ENCODE measurements at places on chromosomes 1 and 21.
A peak's percentile ranks its signal among the peaks of the same experiment; 100 is the strongest.

- DNase-seq, result no peak
Observed at GRCh38 chr21:31750843-31751242, 18.9 kb upstream of the SCAF4 start.

DNA sequence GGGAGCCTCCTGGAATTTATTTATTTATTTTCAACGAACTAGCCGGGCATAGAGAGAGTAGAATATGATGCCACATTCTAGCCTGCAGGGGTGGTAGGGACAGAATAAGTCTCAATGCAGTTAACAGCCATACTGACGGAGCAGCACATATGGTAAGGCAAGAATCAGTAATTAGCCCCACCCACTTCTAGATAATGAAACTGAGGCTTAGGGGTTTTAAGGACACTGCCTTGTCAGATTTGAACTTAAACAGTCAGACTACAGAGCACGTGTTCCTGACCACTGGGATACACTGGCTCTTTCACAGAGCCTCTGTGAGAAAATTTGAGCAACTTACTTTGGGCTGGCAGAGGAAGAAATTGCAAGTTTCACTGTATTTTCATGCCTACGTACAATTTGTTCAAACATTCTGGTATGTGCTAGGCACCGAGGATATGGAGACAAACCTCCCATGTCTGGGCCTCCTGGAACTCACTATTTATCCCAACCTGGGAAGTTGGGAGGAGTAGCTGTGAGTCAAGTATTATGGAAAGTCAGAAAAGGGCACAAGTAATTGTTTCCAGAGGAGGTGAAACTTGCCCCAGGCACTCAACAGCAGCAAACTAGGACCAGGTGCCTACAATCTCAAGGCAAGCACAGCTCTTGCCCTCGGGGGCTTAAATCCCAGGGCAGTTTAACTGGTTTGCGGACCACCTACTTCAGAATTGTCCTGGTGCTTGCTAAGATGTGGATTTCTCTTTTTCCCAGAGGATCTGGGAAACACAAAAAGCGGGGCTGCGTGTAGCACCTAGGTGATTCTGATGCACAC lies 1.6 kb upstream of the CLIC4 start:
- DNase-seq, result no peak

- no peak for DNase-seq
Observed at GRCh38 chr1:109733236-109733870, 7.5 kb downstream of the GSTM3 start.

GRCh38 chr1:48596046-48596445 lies 124.0 kb upstream of the SPATA6 start:
- no peak for DNase-seq

- DNase-seq, result no peak
Observed at GRCh38 chr1:17274186-17275170, 25.6 kb downstream of the PADI3 start.

DNA sequence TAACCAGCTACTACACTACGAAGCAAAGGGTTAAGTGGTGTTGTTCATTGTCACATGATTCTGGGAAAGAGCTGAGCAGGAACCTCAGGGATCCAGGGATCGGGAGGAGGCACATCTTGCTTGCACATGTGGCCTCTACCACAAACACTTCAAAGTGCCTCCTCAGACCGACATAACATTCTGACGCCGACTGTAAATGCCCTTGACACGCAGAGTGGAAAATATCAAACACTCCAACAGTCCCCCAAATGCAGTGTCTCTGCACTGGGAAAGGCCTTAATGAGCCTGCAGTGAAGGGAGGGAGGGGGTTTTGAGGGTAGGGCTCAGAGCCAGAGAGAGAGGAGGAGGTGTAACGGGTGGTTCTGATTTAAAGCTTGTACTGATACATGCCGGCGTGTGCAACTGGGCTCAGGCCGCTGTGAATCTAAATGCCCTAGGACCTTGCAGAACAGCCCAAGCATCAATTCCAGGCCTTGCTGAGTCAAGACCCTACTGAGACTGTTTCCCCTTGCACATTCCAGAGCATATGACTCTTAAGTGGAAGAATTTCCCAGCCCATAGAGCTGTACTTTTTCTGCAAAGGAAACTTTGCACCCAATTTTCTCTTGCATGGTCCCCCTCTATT lies 163.7 kb downstream of the NTMT2 start:
- DNase-seq, result no peak

- DNase-seq, result peak; percentile 54
Observed at GRCh38 chr1:86948212-86948611, 33.8 kb downstream of the HS2ST1 start.

- DNase-seq, result no peak
Observed at GRCh38 chr1:242525769-242526168, 1.3 kb upstream of the PLD5 start.

DNA sequence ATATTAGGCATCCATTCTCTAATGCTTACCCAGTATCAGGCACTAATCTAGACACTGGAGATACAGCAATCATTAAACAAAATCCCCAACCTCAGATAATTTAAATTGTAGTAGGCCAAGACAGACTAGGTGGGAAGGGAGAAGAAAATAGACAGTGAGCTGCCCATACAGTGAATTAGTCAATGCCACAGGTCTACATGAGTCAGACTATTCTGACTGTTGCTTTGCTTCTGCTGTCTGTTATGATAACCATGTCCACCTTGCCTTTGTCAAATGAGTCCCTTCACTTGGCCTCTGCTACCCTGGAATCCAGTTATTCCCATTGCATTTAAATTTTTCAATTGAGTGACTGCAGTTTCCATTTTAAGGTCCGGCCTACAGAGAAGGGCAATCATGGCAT lies 59.5 kb downstream of the PIK3R3 start:
- no peak for DNase-seq

- no peak for DNase-seq
Observed at GRCh38 chr21:44332383-44332782, 6.8 kb downstream of the CFAP410 start.

DNA sequence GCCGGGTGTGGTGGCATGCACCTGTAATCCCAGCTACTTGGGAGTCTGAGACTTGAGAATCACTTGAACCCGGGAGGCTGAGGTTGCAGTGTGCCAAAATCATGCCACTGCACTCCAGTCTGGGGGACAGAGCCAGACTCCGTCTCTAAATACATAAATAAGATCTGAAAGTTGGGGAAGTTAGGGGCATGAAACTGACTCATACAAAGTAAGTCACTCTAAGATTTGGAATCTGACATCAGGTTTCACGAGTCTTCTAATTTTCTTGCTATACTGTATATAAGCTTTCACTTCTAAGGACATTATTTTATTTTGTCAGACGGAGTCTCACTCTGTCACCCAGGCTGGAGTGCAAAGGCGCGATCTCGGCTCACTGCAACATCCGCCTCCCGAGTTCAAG lies 30.1 kb downstream of the RNF19B start:
- DNase-seq, result no peak

DNA sequence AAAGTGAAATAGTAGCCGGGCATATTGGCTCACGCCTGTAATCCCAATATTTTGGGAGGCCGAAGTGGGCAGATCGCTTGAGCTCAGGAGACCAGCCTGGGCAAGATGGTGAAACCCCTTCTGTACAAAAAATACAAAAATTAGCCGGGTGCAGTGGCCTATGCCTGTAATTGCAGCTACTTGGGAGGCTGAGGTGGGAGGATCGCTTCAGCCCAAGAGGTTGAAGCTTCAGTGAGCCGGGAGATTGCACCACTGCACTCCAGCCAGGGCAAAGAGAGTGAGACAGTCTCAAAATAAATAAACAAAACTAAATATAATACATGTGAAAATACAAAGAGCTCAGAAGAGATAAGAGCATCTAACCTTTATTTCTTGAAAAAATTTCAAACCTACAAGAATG lies 2.3 kb upstream of the MSTO1 start:
- DNase-seq, result no peak

GRCh38 chr1:23763041-23763577 lies 15.1 kb upstream of the PITHD1 start:
- DNase-seq, result no peak

- DNase-seq, result peak; percentile 89
Observed at GRCh38 chr1:2231532-2232254, 3.6 kb downstream of the SKI start.

GRCh38 chr1:58308206-58308605 lies 238.3 kb downstream of the OMA1 start:
- DNase-seq, result no peak

DNA sequence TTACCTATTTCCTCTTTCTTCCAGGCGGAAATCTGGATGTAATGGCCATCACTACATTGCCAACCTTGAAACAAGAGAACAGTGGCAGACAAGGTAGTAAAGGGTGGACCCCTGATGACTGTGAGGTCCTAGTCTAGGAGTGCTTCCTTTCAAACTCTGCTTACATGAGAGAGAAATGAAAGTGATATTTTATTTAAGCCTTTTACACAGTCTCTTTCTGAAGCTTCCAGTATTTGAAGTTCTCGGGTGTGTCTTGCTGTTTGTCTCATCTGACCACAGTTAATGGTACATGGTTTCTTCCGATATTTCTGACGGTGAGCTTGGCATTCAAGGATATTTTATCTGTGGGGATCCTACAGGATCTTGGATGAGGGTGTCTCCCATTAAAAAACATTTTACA lies 215.2 kb downstream of the SLC45A1 start:
- no peak for DNase-seq

Measured in heart left ventricle (tissue), 16 donors.